ENCODE measurements at places on chromosomes 2 and 18.
A peak's percentile ranks its signal among the peaks of the same experiment; 100 is the strongest.

- no peak for DNase-seq
Measured at GRCh38 chr2:208012449-208012848, 12.9 kb downstream of the PLEKHM3 start.

DNA sequence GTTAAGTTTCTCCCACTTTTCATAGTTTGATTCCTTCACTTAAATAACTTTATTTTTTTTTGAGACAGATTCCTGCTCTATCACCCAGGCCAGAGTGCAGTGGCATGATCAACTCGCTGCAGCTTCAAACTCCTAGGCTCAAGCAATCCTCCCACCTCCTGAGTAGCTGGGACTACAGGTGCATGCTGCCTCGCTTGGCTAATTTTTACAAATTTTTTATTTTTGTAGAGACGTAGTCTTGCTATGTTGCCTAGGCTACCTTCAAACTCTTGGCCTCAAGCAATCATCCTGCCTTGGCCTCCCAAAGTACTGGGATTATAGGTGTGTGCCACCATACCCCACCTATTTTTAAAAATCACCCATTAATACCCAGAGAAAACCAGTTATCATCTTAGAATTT, 14.2 kb upstream of the WIPF1 start:
- DNase-seq: no peak

- DNase-seq: no peak
Measured at GRCh38 chr2:7033136-7033960, 116.1 kb downstream of the RNF144A start.

GRCh38 chr18:54479365-54479764, 111.7 kb upstream of the DYNAP start:
- no peak for DNase-seq

GRCh38 chr2:12110074-12110473, 363.6 kb downstream of the LPIN1 start:
- DNase-seq: no peak

- DNase-seq: no peak
Measured at GRCh38 chr18:28363124-28363523, 186.2 kb upstream of the CDH2 start.

GRCh38 chr2:201185863-201186262, 2.9 kb downstream of the CASP10 start:
- no peak for DNase-seq

GRCh38 chr2:12412898-12413305, 303.8 kb upstream of the TRIB2 start:
- no peak for DNase-seq

DNA sequence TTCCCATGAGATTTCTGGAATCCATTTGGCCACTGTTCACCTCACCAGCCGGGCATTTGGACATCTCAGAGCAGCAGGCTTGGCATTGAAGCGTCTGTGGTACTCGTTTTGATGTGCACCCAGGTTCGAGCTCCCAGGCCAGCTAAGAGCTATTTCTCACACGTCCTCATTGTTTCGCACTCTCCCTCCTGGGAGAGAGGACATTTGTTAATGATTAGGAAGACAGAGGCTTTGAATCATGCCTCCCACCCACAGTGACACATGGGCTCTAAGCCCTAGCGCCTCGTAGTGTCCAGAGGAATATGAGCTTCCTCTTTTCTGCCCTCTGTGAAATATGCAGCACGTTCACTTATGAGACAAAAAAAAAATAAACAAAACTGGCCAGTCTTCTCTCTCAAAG, 361.8 kb downstream of the RND3 start:
- no peak for DNase-seq

GRCh38 chr18:35377875-35378573, 887 bp upstream of the ZNF396 start:
- peak; percentile 41 for DNase-seq

GRCh38 chr2:174919947-174920595, 85.1 kb downstream of the CHN1 start:
- no peak for DNase-seq

GRCh38 chr2:241036964-241037421, 38.6 kb downstream of the SNED1 start:
- no peak for DNase-seq

DNA sequence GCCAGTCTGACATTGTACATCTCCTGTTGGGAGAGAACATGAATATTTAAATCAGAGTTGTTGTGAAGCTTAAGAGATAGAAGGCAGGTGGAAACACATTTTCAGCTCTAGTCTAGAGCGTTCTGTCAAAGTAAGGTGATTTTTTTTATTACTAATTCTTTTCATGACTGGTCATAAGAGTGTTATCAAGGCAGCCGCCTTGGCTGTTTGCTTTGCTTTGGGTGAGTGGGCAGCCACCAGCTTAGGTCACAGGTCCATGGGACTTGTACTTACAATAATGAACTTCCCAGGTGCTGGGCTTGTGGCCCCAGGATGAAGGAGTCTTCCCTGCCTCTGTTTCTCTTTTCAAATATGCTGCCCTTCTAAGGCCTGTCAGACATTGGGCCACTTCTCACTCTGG, 256.3 kb downstream of the SRBD1 start:
- no peak for DNase-seq

- DNase-seq: no peak
Measured at GRCh38 chr18:12373116-12373770, 3.8 kb downstream of the AFG3L2 start.

- DNase-seq: peak; percentile 64
Measured at GRCh38 chr2:59658906-59659635, 894.4 kb downstream of the BCL11A start.

GRCh38 chr18:26091047-26091630, 726 bp upstream of the SS18 start:
- DNase-seq: peak; percentile 81

- no peak for DNase-seq
Measured at GRCh38 chr2:74020702-74021406, 36.1 kb downstream of the TET3 start.

DNA sequence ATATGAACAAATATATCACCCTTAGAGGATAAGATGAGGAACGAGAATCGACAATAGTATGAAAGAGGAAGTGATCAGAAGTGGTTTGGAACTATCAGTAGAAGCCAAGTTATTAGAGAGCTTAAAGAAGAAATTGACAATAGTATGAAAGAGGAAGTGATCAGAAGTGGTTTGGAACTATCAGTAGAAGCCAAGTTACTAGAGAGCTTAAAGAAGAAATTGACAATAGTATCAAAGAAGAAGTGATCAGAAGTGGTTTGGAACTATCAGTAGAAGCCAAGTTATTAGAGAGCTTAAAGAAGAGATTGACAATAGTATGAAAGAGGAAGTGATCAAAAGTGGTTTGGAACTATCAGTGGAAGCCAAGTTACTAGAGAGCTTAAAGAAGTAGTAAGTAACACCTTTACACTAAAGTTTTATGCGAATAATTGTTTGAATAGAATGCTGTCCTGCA, 175.5 kb downstream of the ZNF407 start:
- DNase-seq: no peak

- peak; percentile 89 for DNase-seq
Measured at GRCh38 chr2:9594366-9595054, 36.3 kb downstream of the YWHAQ start.

DNA sequence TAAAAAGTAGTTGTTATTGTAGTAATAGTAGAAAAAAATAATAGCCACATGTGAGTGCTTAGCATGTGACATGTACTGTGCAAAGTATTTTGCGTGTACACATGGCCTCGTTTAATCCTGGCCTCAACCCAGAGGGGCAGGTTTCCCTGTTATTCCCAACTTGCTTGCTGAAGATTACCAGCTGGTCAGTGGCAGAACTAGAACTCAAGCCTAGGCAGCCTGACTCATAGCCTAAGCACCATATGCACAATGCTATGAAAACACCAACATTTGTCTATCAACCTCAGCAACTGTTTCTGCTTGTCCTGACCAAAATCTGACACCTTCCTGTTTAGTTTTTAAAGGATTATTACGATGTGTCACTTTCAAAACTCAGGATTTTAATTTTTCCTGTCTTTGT, 234.9 kb upstream of the SMAD7 start:
- DNase-seq: no peak

DNA sequence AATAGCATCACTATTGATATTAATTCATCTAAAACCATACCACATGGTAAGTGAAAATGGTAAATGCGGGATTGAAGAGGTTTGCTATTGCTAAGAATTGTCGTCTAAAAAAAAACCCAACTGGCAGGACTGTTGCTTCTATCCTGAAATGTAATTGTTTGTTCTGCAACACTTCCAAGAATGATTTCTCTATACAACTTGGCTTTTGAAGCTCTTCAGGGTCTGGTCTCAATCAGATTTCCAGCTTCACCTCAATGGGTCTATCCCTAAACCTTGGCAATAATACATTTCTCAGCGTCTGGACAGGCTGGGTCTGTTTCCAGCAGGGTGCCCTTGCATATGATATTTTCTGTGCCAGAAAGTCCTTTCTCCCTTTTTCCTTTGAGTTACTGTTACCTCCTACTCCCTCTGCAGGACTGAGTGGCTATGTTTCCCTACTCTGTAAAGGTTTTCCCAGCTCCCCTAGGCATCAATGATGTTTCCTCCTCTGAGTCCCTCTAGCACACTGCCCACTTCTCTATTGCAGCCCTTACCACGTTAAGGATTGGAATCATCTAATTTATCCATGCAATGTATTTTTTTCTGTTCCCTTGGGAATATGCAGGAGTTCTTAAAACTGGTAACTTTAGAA, 118.2 kb upstream of the REV1 start:
- DNase-seq: no peak

DNA sequence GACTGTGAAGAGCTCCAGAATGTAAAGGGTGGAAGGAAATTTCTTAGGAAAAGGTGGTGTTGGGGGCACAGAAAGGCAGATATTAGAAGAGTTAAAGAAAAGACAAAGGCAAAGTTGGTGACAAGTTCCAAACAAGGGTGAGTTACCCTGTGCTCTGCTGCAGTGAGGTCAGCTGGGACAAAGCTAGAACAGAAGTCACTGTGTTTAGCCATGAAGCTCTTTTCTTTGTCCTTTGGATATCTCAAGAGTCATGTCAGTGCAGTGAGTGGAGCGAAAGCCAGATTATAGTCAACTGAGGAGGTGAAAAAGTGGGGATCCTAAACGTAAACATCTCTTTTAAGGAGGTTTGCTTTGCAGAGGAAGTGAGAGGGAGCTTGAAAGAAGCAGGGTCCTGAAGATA, 187.8 kb upstream of the ALPP start:
- no peak for DNase-seq

DNA sequence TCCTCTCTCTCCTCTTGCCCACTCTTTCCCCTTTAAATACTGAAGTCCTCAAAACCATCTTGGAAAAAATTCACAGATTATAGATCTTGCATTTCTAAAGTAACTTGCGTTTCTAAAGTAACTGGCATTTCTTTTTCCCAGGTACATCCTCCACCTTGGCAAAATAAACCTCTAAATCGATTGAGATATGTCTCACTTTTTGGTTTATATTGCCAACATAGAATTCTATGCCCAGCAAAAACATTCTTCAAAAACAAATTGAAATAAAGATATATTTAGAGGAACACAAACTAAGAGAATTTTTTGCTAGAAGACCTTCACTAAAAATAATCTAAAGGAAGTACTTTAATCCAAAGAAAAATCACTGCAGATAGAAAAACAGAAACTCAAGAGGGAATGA, 122.5 kb upstream of the RBMS1 start:
- DNase-seq: no peak

- DNase-seq: no peak
Measured at GRCh38 chr18:24930478-24930877, 421.5 kb downstream of the ZNF521 start.

DNA sequence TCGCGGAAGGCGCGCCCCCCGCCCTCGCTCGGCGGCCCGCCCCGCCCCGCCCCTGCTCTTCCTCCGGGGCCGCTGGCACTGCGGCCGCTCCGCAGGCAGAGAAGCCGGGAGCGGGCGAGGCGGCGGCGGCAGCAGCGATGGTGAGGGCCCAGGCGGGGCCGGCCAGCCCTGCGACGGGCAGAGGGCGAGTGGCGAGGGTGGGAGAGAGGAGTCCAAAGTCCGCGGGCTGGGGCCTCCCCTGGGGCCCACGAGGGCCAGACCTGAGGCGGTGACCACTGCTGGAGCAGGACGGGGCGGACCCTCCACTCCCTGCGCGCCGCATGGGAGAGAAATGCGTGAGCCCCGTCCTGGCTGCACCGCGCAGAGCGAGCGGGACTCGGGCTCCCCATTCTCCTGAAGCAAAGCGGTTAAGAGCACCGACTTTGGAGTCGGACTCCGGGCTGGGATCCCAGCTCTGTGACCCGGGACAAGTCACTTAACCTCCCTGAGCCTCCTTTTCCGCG, at the start of gene VAMP5:
VAMP5 (plus strand) TSS at position 78 of the 503 bp plus-strand sequence; CDS start at position 138, 60 bp downstream.
- no peak for DNase-seq

DNA sequence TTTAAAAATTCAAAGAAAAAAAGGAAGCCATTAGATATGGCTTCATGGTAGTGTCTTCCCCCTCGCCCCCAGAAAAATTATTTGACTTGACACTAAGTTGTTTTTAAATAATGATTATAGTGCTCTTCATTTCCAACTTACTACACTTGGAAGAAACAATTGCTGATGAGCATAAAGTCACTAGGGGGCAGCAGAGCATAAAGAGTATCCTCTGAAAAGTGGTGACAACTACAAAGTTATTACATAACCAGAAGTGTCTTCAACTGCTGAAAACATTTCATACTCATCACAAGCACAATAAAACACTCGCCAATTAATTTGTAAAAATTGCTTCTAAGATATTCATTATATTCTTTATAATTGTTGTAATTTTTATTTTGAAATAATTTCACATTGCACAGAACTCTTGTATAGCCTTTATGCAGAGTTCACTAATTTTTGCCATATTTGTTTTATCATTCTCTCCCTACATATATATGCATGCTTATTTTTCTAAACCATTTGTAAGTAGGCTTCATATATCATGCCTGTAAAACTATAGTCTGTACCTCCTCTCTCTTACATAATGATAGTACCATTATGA, 54.9 kb downstream of the EXOC6B start:
- peak; percentile 83 for DNase-seq

- DNase-seq: peak; percentile 85
Measured at GRCh38 chr2:101697124-101698013, at the start of gene MAP4K4. TSS of gene MAP4K4 (plus strand) at chr2:101697707. CDS start at chr2:101698081, 374 bp downstream.

GRCh38 chr2:72914206-72914559, 3.1 kb upstream of the EMX1 start:
- no peak for DNase-seq

- peak; percentile 66 for DNase-seq
Measured at GRCh38 chr2:190069936-190070696, 7.6 kb upstream of the MSTN start.

GRCh38 chr2:240622531-240623235, 2.6 kb upstream of the GPR35 start:
- DNase-seq: no peak

GRCh38 chr2:42844901-42845821, 52.8 kb upstream of the HAAO start:
- DNase-seq: no peak

DNA sequence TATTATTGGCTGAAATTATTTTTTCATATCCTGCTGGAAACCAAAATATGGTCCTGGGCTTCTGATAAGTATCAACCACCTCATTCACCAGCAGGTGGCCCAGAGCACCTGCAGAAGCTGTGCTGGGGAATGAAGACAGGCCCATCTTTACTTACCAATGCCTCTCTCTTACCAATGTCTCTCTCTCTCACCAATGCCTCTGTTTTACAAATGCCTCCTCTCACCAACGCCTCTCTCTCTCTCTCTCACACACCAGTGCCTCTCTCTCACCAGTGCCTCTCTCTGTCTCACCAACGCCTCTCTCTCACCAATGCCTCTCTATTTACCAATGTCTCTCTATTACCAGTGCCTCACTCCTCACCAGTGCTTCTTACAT, 2.3 kb upstream of the MAL start:
- DNase-seq: peak; percentile 35
